Purkinje cell (primary cell): ENCODE measurements at places on chromosomes 3 and 15. TPM values are rescaled to one million over a fixed set of nuclear protein-coding genes. Genes with fewer than 3 reads are reported as not detected.

SSR3 gene
- polyA plus RNA-seq, result 339 and 354 TPM in 2 replicates

WDR93 gene
- polyA plus RNA-seq, result 0.39 and 0.56 TPM in 2 replicates

GOLGA8Q gene
- not detected in 2 replicates for polyA plus RNA-seq

TRANK1 gene
- 1.9 and 2.1 TPM in 2 replicates for polyA plus RNA-seq

IGSF11 gene
- 0.27 and 3.6 TPM in 2 replicates for polyA plus RNA-seq

SLC51A gene
- not detected in 2 replicates for polyA plus RNA-seq

SERPINI2 gene
- polyA plus RNA-seq, result 0.44 and 5.8 TPM in 2 replicates

PPP1R14D gene
- not detected in 2 replicates for polyA plus RNA-seq

CCDC54 gene
- not detected in 2 replicates for polyA plus RNA-seq

ZBTB47 gene
- 0.31 TPM in 1 of 2 replicates, not detected in the other for polyA plus RNA-seq

ATP10A gene
- 0.11 and 0.20 TPM in 2 replicates for polyA plus RNA-seq

XYLB gene
- polyA plus RNA-seq, result 0.23 TPM in 1 of 2 replicates, not detected in the other

ANO10 gene
- 32.7 and 34.9 TPM in 2 replicates for polyA plus RNA-seq
